ENCODE measurements at places on chromosomes 5 and 9.
A peak's percentile ranks its signal among the peaks of the same experiment; 100 is the strongest.

DNA sequence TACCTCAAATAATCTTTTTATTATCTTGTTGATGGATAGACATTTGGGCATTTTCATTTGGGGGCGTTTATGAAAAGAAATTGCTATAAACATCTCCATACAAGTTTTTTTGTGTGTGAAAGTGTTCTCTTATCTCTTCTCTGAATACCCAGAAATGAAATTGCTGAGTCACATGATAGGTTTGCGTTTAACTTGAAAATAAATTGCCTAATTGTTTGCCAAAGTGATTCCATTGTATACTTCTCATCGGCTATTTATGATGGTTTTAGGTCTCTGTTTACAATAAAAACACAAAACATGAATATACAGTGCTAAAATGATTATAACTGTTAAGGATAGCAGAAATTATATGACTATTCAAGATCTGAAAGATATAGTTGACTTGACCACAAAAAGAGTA, 361.7 kb downstream of the TAF11L14 start:
- H3K36me3 ChIP-seq, result no peaks in the 10 kb centered on the region
- no peak overlapping the region for H3K27ac ChIP-seq
- H3K4me3 ChIP-seq, result no peak overlapping the region
- no peak for DNase-seq
- no peaks in the 10 kb centered on the region for H3K4me1 ChIP-seq

DNA sequence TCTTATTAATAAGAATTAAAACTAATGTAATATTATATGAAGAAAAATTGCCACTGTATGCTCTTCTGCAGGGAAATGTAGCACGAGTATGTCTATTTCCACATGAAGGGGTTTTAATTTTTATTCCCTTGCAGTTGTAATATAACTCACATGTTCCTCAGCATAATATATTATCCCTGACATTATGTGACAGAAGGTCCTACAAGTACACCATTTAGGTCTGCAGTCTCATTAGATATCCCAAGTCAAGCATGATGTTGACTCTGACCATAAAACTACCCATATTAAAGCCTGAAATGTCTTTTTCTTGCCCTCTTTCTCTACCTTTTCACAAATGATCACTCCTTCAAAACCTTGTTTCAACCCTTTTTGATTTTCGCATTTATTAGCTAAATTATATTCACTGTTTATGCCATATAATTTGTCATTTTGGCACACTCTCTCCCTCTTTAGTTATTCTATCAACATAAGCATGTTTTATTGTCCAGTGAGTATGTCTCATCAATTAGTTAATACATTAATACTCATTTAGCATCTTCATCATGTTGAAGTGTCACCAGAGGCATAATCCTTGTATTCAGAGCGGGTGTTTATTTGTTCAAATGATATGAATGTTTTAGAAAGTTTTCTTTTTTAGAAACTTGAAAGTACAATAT, 532.8 kb downstream of the MAT2B start:
- no peaks in the 10 kb centered on the region for H3K4me1 ChIP-seq
- H3K27ac ChIP-seq, result no peak overlapping the region
- H3K27me3 ChIP-seq, result peaks cover 1% of the 10 kb centered on the region
- H3K36me3 ChIP-seq, result no peaks in the 10 kb centered on the region
- H3K4me3 ChIP-seq, result no peak overlapping the region

DNA sequence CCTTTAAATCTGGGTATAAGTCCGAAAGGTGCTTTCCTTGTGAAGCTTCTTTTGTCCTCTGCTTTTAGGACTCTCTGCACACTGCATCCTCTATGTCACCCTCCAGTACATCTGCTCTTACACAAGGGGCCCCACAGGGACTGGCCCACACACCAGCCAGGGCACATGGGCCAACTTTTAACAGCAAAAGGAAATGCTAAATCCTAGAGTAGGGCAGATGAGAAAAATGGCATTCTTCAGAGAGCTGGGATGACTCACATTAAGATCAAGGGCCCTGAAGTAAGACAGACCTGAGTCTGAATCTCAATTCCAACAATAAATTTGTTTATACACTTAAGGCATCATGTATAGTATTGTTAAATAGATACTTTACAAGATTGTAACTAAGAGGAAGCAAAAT, 40.3 kb upstream of the CDKN2B start:
- DNase-seq, result no peak
- H3K4me3 ChIP-seq, result no peak overlapping the region
- no peaks in the 10 kb centered on the region for H3K27me3 ChIP-seq
- peaks cover 43% of the 10 kb centered on the region for H3K4me1 ChIP-seq
- H3K36me3 ChIP-seq, result no peaks in the 10 kb centered on the region

GRCh38 chr9:16623989-16624743, 246.3 kb downstream of the BNC2 start:
- H3K4me1 ChIP-seq, result peaks cover 71% of the 10 kb centered on the region
- no peak for DNase-seq

DNA sequence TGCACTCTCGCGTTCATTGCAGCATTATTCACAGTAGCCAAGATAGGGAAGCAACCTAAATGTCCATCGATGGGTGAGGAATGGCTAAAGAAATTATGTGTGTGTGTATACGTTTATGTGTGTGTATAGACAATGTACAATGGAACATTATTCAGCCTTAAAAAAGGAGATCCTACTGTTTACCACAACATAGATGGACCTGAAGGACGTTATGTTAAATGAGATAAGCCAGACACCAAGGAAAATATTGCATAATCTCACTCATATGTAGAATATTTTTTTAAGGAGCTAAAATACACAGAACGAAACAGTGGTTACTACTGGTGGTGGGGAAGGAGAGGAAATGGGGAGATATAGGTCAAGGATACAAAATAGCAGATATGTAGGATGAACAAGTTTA, 2.4 kb downstream of the KIF2A start:
- H3K4me1 ChIP-seq, result peaks cover 41% of the 10 kb centered on the region
- no peaks in the 10 kb centered on the region for H3K27me3 ChIP-seq
- peak overlapping the region; percentile 92 for H3K4me3 ChIP-seq
- H3K36me3 ChIP-seq, result no peaks in the 10 kb centered on the region
- no peak overlapping the region for H3K27ac ChIP-seq
- no peak for DNase-seq

- no peak for DNase-seq
- H3K27ac ChIP-seq, result no peak overlapping the region
- H3K27me3 ChIP-seq, result no peaks in the 10 kb centered on the region
- H3K4me1 ChIP-seq, result peaks cover 3% of the 10 kb centered on the region
- no peak overlapping the region for H3K4me3 ChIP-seq
- H3K36me3 ChIP-seq, result no peaks in the 10 kb centered on the region
Observed at GRCh38 chr5:25150819-25151218, 506.0 kb upstream of the CDH10 start.

DNA sequence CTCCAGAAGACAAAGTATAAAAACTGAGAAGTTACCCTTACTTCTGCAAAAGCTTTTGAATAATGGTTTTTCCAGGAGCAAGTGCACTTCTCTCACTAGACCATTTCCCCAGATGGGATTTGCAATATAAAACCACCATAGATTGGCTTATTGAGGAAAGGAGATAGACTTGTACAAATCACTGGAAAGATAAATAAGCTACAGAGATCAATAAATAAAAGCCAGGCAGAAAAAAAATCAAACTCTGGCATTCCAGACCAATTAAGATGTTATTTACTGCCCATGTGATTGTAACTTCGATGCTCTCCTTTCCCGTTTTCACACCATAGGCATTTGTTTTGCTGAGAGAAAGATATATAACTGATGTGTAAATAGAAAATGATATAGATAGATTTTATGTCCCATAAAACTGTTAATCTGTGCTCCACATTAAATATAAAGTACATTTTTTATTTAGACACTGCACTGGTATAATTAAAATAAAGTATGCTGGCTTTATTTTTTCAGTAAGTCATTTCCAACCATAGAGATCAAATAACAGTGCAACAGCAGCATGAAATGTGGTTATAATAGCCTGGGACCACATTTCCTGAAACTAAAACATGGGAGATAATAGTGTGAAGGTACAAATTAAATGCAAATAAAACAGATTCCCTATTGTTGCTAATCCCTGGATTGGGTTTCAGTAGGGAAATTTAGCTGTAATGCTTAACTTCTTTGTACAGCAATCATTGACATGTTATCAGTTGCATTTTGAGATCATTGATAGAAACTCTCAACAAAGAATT, 177.7 kb downstream of the NR2F1-AS1 start:
- DNase-seq, result no peak
- no peaks in the 10 kb centered on the region for H3K27me3 ChIP-seq
- H3K4me1 ChIP-seq, result peaks cover 45% of the 10 kb centered on the region
- peaks cover 2% of the 10 kb centered on the region for H3K36me3 ChIP-seq

GRCh38 chr5:109866051-109866450, 176.3 kb downstream of the MAN2A1 start:
- DNase-seq, result no peak
- peaks cover 21% of the 10 kb centered on the region for H3K4me1 ChIP-seq

- no peak overlapping the region for H3K4me3 ChIP-seq
- DNase-seq, result no peak
- no peaks in the 10 kb centered on the region for H3K4me1 ChIP-seq
- no peak overlapping the region for H3K27ac ChIP-seq
Observed at GRCh38 chr5:11319836-11320580, 559.0 kb upstream of the DAP start.

DNA sequence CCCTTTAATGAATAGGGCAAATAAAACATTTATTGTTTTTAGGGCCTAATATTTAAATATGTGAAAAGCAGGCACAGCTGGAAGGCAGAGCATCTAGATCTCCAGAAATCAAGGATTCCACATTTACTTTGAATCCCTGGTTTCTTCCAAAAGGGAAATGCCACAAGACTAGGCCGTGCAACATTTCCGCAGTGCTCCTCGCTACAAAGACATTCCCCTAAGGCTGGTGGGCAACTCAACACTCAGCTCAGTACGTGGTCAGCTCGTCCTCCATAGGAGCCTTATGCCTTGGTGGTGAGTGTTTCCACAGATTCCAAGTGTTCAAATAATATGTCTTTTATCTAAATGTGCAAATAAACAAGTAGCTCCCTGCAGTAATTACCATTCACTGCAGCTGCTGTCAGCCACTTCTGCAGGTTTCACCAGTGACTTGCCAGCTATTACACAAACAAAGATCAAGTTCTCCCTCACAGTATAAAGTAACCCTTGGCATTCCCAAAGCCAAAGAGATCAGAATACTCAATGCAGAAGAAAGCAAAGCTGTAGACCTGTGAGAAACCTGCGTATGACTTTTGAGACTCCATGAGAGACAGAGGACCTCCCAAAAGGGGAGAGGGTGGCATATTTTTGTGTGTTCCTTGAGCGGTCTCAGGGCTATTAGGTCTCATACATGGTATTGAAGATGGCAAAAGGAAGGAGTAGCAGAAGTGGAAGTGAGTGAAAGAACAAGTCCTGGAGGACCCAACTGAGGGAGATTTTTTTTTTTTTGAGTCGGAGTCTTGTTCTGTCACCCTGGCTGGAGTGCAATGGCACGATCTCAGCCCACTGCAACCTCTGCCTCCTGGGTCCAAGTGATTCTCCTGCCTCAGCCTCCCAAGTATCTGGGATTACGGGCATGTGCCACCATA, 38.0 kb upstream of the TENT2 start:
- no peaks in the 10 kb centered on the region for H3K4me1 ChIP-seq
- H3K36me3 ChIP-seq, result no peaks in the 10 kb centered on the region
- no peak overlapping the region for H3K27ac ChIP-seq

DNA sequence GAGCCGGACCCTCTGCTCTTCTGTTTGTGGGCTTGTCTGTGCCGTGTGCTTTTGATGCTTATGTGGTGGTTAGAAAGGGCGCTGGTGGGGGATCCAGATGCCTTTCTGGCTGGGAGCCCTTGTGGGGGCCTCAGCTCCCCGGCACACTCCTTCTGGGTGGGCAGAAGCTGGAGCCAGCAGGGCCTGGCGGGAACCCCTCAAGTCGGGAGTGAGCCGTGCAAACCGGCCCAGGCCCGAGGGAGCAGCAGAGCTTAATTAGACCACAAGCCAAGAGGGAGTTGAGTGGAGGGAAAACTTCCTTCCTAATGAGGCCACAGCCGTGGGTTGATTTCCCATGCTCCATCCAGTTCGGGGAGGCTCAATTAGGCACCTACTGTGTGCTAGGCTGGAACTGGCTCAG, 76.0 kb upstream of the RNU6ATAC start:
- peaks cover 7% of the 10 kb centered on the region for H3K4me1 ChIP-seq
- DNase-seq, result no peak
- no peak overlapping the region for H3K27ac ChIP-seq

- no peak overlapping the region for H3K4me3 ChIP-seq
- no peak overlapping the region for H3K27ac ChIP-seq
- H3K36me3 ChIP-seq, result no peaks in the 10 kb centered on the region
Observed at GRCh38 chr5:96079075-96079474, 117.4 kb upstream of the ELL2 start.

GRCh38 chr9:137168573-137168903, 1.3 kb downstream of the LRRC26 start:
- peaks cover 2% of the 10 kb centered on the region for H3K4me1 ChIP-seq
- peaks cover 85% of the 10 kb centered on the region for H3K27me3 ChIP-seq
- H3K27ac ChIP-seq, result no peak overlapping the region

DNA sequence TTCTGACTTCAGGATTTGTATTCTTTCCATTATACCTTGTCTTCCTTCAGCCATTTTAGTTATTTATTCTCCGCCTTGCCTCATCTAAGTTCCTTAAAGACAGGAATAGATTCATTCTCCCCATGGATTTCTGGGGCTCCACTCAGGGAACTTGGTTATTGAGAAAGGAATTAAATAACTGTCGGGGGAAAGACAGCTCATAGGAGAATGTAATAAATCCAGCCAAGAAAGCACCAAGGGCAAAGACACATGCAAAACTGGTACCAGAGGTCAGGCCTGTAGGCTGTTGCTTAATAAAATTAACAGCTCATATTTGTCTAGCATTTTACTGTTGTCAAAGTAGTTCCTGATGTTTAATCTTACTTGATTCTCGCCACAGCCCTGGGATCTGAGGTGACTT, 357.2 kb downstream of the TMEM38B start:
- H3K36me3 ChIP-seq, result no peaks in the 10 kb centered on the region
- DNase-seq, result no peak
- H3K4me3 ChIP-seq, result no peak overlapping the region
- no peak overlapping the region for H3K27ac ChIP-seq

DNA sequence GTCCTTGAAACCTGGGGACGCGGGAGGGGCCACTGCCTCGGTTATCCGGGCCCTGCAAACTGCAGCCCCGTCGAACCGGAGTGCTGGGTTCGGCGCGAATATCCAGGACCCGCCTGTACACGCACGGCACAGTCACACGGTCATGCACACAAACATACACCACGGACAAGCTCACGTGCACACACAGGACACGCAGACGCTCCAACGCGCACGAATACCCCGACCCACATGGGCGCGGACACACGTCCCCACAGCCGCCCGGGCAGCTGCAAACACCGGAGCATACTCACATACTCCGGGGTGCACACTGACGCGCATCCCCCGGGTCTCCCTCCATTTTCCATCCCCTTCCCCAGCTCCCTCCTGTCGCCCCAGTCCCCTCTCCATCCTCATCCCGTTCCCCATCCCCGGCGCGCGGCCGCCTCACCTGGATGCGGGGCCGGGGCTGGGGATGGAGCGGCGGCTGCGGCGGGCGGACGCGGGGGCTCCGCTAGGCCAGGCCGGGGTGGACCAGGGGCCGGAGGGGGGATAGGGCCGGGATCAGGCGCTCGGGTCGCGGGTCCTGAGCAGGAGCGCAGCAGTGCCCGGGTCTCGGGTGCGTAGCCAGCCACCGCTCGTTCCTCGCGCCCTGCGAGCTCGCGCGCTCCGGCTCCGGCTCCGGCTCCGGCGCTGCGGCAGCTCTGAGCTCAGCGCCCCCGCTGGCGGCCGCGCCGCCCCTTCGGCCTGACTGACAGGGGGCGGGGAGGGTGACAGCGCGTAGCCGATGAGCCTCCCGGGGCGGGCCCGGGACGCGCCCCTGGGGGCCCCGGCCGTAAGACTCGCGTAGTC, at the start of the genes EIF4E1B and SNCB:
Gene EIF4E1B, plus strand, starts transcription at position 823 of the 828 bp plus-strand sequence. CDS start 12,113 bp downstream, outside the sequence.
Gene SNCB, minus strand, starts transcription at position 682 of the 828 bp plus-strand sequence. CDS start 880 bp downstream, outside the sequence.
- peaks cover 93% of the 10 kb centered on the region for H3K27me3 ChIP-seq
- H3K4me3 ChIP-seq, result peak within 1 kb of the TSS; percentile 32
- no peak within 1 kb of the TSS for H3K27ac ChIP-seq
